GM12892 (cell line): ENCODE measurements at places on chromosomes 11 and 22.

- DNase-seq, result no peak
Observed at GRCh38 chr11:40924915-40925314, 534.5 kb downstream of the LRRC4C start.

- no peak for DNase-seq
Observed at GRCh38 chr22:39416319-39416718, 16.7 kb downstream of the TAB1 start.

- DNase-seq, result no peak
Observed at GRCh38 chr22:21791635-21792625, 56.3 kb upstream of the YPEL1 start.

- DNase-seq, result no peak
Observed at GRCh38 chr11:41309716-41310115, 149.7 kb downstream of the LRRC4C start.

DNA sequence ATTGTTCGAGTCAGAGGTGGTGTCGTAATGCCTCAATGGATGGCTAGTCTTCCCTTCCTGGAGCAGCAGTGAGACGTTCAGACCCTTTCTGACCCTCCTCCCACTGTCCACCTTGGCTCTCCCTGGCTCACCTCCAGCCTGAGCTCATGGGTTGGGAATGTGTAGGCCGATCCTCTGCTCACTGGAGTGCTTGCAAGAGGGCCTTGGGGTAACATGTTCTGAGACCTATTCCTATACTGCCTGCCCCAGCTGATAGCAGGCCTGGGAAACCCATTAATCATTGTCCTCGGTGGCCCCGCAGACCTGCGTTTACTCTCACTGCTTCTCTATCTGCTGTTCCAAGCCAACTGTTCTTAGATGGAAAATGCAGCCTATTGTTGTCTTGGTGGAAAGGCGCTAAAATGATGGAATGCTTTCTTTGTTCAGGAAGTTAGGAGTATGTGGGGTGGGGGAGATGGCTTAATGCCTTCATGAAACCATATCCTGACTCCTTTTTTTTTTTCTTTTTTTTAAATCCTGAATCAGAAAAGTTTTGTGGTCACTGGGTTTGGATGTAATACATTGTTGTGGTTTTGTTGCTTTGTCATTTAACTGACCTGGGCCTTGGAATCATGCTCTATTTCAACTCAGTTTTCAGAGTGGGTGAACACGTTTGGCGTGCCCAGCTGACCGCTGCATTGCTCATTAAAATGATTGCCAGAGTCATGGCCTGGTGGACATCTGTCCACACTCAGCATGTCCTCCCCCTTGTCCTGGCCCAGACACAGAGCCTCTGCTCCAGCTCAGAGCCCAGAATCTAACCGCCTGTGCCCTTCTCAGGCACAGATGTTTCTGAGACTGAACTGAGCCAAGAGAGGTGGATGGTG lies 72.5 kb downstream of the MICAL2 start:
- no peak for DNase-seq

GRCh38 chr22:21451545-21452520 lies 15.4 kb upstream of the TMEM191C start:
- DNase-seq, result no peak

DNA sequence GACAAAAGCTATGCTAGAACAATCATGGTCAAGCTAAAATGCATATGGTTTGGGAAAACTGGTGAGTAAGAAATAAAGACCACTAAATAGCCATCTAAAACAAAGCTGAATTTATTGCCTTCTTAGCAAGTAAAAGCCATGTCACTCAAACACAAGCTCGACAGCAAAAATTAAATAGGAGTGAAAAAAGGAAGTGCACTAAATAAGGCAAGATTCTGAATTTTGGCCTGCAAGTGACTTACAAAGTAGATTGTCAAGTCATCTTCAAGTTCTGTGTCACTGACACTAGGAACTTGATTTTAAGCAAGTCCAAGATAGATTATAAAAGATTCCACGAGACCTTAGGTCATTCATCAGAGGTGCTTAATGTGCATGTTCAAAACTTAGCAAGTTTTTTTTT lies 27.4 kb downstream of the TUG1 start:
- DNase-seq, result no peak

GRCh38 chr11:92111287-92111686 lies 113.3 kb upstream of the FAT3 start:
- no peak for DNase-seq

DNA sequence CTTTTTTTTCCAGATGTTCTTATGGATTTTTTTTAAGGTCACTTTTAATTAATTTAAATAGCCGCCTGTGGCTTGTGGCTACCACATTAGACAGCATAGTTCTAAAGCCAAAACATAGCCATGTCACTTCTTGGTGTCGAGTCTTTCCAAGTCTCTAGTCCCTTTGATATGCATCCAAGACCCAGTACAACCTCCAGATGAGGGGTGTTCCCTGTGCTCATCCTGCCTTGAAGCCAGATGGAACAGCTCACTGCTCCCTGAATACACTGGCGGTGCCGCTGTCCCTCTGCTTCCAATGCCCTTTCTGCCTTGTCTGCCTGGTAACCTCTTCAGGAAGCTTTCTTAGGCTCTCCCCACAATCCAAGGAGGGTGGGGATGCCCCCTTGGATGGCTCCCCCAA lies 338.0 kb downstream of the TENM4 start:
- DNase-seq, result no peak

DNA sequence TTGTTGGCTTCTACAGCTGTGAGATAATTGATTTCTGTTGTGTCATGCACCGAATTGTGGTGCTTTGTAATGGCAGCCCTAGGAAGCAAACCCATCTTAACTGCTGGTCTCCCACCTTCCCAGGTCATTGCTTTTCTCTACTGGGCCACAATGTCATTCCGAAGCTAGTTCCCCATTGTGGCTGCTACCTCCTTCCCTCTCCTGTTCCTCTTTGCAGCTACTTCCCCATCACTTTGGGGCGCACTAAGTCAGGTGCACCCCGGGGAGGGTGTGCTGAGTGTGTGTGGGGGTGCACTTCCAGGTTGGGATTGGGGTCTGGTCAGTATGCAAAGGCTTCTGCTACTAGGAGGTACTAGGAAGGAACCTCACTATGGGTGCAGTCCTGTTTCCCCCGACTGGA lies 109.3 kb downstream of the ST3GAL4 start:
- DNase-seq, result no peak

GRCh38 chr11:2812371-2812991 lies 73.1 kb downstream of the CDKN1C start:
- no peak for DNase-seq

GRCh38 chr11:11262171-11262920 lies 90.7 kb downstream of the CSNK2A3 start:
- DNase-seq, result no peak

DNA sequence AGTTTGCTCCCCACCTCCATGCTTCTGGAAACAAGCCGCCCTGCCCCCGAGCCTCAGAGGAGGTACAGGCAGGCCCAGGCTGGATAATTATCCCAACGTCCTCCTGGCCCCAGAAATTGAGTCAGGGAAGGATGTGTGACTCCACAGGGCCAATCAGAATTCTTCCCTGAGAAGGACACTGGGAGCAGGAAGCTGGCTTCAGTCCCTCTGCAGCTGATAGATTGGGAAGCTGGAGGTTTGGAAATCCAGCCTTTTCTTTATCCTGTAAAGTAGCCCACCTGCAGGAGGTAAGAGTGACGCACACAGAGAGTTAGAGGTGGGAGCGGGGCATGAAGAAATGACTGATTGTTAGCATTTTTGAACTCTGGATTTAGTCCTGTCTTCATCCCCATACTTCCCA lies 97.5 kb upstream of the CD82 start:
- DNase-seq, result no peak

DNA sequence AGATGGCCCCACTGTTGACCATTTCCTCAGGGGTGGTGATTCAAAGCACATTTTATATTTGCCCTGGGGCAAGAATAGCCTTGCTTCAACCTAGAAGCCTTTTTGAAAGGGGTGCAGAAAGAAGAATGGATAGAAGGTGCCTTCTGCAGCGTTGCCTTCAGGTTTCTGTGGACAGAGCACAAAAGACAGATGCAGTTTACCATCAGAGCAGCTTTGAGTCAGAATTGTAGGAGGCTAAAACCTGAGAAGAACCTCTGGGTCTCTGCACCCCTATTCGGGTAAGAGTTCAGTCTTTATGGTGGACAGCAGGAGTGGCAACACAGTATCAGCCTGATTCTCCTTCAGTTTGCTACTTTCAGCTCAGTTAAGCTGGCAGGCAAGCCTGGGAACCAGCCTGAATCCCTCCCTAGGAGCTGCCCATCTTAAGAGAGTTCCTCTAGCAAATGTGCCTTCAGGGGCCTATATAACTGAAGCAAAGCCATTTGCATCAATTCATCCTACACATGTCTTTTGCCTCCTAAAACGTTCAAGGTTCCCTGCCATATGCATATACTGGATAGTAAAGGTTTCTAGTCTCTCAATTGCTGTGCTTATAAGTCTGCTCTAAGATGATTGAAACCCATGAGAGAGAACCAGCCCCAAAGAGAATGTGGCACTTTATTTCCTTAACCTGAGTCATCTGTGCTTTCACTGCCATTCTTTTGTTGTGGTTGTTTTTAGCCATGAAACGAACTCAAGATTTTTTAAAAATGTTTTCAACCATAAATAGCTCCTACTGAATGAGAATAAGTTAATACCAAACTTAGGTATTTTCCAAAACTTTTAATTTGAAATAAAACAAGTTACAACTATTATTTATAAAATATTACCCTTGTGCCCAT lies 123.0 kb downstream of the TRIM44 start:
- DNase-seq, result no peak

DNA sequence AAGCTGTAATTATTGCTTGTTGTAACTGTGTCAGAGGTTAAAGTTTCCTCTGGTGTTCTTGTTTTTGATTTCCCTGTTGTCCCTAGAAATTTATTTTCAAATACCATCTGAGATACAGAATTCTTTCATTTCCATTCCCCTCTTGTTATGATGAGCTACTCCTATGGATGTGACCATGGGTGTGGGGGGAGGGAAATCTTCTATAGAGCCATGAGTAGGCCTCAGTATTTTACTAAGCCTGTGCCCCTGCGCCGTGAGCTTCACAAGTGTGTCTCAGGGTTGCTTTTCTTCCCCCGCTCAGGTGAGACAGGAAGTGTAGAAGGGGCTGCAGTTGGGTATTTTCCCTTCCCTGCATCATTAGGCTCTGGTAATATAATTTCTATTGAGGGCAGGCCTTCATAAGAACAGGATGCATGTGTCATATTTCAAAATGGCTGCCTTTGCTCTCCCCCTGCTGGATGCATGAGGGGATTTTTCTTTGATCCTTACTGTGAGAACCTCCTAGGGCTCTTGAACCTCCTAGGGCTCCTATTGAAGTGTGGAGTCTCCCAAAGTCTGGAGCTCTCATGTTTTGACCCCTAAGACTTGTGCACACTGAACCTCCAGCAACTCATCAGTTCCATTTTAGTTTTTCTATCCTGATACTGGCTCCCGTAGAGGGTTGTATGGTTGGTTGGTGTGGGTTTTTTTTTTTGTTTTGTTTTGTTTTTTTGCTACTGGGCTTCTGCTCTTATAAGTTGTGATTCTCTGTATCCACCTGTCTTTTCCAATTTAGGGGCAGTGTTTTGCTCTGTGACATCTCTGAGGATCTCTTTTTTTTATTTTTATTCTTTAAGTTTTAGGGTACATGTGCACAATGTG lies 658.2 kb downstream of the NTM start:
- no peak for DNase-seq

DNA sequence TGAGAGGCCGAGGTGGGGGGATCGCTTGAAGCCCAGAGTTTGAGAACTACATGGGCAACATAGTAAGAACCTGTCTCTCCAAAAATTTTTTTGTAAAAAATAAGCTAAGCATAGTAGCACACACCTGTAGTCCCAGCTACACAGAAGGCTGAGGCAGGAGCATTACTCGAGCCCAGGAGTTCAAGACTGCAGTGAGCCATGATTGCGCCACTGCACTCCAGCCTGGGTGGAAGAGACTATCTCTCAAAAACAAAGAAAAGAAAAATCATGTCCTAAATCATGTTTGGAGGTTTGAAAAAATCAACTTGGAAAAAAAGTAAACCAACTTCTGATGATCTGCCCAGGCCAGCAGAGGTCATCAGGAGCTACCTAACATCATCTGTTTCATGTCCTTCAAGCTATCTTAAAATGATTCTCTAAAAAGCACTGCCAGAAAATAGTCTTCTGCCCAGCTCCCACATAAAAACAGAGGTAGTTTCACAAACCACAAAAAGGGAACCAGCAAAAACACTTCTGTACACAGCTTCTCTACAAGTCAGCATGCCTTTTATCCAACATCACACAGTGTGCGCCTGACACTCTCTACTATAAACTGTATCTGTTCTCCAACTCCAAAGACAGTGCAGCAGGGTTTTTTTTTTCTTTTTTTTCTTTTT lies 165.0 kb downstream of the SOX6 start:
- no peak for DNase-seq

DNA sequence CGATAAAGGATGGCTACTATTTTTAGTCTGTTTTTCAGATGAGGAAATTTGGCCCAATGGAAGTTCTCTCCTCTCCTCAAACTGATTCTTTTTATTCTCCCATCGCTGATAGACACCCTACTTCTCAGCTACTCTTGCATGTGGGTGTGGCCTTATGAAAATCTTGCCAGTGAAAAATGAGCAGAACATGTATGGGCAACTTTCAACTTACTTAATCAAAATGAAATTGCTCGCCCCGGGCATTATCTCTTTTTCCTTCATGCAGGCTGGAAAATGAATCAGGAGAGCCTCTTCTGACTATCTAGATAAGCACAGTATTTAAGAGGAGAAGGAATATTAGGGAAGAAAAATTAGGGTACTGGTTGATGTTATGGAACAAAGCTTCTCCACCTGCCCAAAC lies 2354.7 kb upstream of the RAG2 start:
- DNase-seq, result no peak

DNA sequence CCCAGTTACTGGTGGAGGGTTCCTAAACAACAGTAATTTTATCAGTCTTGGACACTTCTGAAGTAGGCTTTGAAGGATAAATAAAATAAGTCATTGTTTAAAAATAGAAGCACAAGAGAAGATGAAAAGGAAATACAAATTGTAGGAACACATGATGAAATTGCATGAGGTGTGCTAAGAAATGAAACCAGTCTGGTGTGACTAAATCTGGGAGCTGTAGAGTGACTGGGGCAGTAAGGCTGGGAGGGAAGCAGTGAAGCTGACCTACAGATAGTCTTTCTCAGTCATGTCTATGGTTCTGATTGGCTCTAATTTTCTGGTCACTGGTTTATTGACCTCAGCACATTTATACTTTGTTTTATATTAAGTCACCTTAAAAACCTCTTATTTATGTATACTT lies 139.1 kb downstream of the SLC17A6 start:
- DNase-seq, result no peak
